Common myeloid progenitor, CD34-positive (primary cell): ENCODE measurements at places on chromosomes 11 and 22.

DNA sequence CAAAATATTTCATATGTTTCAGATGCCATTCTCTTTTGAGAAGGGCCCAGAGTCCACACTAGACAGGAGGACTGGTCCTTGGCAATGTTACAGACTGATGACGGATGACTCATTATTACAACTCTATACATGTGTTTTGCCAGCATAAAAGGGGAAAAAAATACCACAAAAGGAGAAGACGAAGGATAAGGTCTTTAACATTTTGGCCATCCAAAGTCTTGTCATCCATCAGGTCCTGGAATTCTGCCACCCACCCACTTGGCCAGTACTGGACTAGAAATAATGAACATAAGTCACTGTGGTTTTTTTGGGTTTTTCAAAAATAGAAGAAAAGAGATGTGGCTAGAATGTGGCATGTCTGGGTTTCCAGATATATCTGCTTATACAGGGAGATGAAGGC, 57.7 kb upstream of the BDNF start:
- no peak for DNase-seq

GRCh38 chr11:46271875-46272815, 5.3 kb upstream of the CREB3L1 start:
- no peak for DNase-seq

- DNase-seq = peak; percentile 43
These were observed 680.5 kb upstream of the API5 start for GRCh38 chr11:42631220-42631843.

DNA sequence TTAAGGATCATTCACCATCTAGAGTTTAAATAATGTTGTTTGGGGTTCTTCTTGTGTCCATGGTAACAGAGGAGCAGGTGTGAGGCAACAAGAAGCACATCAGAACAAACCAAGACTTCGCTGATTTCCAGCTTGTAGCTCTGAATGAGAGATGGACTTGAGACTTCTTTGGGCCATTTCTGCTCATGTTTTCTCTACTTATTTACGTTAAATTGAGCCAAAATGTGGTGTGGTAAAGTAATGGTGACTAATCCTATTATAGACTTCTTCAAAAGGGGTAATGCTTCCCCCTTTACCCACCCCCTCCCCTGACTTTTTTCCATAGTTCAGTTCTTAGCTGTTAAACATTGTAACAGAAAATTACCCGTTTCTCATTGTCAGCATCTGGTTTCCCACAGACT, 65.2 kb downstream of the CSTPP1 start:
- no peak for DNase-seq

DNA sequence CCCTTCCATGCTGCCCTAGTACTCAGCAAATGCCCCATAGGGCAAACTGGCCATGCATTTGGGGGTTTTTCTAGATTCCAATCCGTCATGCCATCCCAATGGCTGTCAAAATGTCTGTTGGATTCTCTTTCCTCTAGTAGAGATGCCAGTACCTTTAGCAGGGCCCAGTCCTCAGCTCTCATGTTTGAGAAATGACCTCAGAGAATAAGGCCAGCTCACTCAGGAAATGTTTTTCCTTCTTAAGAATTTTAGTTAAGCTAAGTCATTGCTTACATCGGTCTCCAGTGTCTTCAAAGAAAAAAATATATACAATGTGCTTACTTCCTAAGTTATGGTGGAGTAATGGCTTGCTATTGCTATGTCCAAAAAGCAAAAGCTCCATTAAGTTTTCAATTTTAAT, 14.1 kb upstream of the ALKBH3 start:
- DNase-seq = no peak

GRCh38 chr11:117822074-117823033, 2.2 kb downstream of the FXYD2 start:
- DNase-seq = no peak

DNA sequence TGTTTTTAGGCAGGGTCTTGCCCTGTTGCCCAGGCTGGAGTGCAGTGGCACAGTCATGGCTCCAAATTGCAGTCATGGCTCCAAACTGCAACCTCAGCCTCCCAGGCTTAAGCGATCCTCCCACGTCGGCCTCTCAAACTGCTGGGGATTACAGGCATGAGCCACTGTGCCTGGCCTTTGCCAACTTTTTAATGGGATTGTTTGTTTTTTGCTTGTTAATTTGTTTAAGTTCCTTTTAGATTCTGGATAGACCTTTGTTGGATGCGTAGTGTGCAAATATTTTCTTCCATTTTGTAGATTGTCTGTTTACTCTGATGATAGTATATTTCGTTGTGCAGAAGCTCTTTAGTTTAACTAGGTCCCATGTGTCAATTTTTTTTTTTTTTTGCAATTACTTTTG, 10.0 kb upstream of the SCGB1D1 start:
- no peak for DNase-seq

- peak; percentile 93 for DNase-seq
These were observed 872 bp downstream of the TMA7B start for GRCh38 chr22:39960791-39961746.

DNA sequence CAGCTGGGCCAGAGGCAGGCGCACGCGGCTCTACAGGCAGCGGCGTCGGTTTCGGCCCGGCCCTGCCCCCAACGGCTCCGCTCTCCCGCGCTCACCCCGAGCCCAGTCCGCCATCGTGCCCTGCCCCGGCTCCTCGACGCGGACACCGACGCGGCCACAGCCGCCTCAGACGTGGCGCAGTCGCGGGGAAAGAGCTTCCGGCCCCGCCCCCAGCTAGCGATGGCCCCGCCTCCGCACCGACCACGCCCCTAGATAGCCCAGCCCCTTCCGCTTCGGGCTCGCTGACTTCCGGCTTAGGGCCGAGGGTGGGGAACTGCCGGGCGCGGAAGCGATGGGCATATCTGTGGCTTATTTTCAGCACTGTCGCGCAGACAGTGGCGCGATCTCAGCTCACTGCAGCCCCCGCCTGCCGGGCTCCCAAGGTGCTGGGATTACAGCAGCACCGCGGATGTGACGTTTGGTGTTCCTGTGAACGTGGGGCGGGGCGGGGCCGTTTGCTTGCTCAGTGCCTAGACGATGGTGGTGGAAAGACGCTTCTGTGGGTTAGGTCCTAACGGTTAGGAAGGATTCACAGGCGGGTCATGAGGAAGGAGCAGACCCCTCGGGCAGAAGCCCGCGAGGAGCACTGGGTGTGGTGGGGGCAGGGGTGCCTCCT, at the start of the genes BET1L and RIC8A:
TSS of gene BET1L (minus strand) at position 192 of the 655 bp plus-strand sequence. CDS start at position 114, 78 bp downstream.
TSS of gene RIC8A (plus strand) at position 501 of the 655 bp plus-strand sequence. CDS start 1,147 bp downstream, outside the sequence.
- peak; percentile 100 for DNase-seq

GRCh38 chr22:50303848-50304527, 3.5 kb downstream of the PLXNB2 start:
- DNase-seq = peak; percentile 58

DNA sequence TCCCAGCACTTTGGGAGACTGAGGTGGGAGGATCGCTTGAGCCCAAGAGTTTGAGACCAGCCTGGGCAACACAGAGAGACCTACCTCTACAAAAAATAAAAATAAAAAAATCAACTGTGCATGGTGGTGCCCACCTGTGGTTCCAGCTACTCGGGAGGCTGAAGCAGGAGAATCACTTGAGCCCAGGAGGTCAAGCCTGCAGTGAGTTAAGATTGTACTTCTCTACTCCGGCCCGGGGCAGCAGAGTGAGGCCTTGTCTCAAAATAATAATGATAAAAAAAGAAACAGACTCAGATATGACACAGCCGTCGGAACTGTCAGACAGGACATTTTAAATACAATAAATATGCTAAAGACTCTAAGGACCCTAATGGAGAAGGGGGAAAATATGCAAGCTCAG, 18.4 kb downstream of the ASCL2 start:
- no peak for DNase-seq

- no peak for DNase-seq
These were observed 14.8 kb downstream of the ALG12 start for GRCh38 chr22:49903322-49904039.

DNA sequence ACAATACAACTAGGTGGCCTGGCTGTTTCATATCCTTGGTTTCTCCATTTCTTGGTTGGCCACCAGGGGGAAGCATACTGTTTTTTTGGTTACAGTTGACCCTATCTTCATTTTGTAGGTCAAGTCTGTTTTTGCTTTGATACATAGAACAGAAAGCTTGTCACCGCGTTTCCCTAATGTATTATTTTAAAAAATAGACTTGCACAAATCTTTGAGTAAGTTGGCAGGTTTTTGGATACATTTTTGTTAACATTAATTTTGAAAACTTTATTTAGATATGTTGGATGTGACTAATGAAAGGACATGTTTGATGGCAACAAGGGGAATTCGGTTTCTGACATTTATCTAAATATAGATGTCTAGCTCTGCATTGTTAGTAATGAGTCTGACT, 3.0 kb downstream of the NCR3LG1 start:
- peak; percentile 82 for DNase-seq

DNA sequence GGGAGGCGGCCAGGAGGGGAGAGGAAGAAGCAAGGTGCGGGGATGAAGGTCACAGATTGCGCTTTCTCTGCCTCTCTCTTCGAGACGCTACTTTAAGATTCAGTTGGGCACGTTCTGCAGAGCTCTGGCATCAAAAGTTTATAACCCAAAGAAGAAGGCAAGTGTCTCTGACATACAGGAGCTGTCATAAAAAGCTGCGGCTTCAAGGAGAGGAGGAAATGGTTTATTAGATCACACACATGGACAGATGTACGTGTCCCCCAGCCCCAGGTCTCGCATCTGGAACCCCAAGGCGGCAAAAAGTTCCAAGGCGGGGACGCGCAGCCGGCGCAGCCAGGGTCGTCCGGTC, 589.0 kb downstream of the OPCML start:
- no peak for DNase-seq

DNA sequence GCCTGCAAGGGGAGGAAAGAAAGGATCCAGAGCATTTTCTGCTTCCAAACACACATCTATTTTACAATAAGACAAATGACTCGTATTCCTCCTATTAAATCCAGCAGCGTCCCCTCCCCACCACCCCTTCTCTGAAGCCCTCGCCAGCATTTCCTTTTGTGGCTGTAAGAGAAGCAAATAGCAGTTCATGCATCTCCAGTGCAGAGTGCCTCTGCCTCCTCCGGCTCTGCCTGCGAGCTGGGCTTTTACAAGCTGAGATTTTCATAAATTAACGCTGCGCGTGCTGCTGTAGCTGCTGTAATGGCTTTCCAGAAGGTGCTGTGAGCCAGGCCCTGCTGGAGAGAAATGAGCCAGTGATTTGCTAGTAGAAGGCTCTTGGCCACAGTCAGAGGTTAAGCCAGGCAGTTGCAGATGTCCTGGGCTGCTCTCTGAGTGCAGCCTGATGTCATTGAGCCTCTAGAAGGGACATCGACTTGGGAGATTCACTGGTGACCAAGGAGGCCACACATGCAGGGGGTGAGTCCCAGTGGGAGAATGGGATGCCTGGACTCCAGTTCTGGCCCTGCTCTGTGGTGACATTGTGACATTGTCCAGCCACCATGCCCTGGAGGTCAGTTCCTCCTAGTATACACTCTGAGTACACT, 134.5 kb upstream of the NAV2 start:
- peak; percentile 70 for DNase-seq

GRCh38 chr11:109023036-109023435, 358.2 kb downstream of the DDX10 start:
- no peak for DNase-seq

DNA sequence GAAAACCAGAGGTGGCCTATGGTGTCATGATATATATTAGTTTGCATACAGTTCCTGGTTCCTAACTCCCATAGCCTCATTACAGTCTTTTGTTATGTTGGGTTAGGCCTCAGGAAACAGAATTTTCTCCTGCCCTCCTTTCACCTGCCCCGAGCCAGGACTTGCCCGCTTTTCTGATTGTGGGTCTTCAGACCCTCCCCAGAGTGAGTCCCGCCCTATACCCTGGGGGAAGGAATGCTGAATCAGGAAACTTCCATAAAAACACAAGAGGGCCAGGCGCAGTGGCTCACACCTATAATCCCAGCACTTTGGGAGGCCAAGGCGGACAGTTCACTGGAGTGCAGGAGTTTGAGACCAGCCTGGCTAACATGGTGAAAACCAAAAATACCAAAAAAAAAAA, 70.9 kb downstream of the SLC35F2 start:
- DNase-seq = no peak

- DNase-seq = no peak
These were observed 526.3 kb upstream of the LRRC4C start for GRCh38 chr11:41985799-41986198.

DNA sequence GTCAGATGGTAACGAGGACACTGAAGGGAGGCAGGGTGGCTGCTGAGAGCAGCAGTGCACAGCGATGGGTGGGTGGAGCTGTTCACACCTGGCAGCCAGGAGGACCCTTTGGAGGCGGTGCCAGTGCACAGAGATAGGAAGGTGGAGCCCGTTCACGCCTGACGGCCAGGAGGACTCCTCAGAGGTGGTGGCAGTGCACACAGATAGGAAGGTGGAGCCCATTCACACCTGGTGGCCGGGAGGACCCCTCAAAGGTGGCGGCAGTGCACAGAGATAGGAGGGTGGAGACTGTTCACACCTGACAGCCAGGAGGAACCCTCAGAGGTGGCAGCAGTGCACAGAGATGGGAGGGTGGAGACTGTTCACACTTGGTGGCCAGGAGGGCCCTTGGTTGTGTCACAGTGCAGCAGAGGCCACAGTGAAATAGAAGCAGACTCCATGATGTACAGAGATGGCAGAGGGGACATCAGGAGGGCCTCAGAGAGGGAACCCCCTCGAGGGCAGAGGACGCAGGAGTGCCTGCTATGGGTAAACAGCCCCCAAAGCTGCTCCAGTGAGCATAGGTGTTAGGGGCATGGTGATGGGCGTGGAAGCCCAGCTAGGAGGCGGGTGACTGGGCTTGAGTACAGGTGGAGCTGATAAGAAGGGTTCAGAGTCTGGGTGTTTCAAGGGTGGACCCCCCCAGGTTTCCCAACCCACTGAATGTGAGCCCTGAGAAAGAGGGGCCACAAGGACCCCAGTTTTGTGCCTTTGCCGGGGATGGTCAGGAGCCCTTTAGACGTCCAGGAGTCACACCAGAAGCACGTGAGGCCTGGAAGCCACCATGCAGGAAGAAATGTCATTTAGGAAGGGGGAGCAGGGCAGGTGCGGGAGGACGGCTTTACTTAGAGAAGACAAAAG, 566.7 kb downstream of the BRD1 start:
- no peak for DNase-seq

GRCh38 chr22:24772493-24773220, 1.9 kb downstream of the PIWIL3 start:
- no peak for DNase-seq

DNA sequence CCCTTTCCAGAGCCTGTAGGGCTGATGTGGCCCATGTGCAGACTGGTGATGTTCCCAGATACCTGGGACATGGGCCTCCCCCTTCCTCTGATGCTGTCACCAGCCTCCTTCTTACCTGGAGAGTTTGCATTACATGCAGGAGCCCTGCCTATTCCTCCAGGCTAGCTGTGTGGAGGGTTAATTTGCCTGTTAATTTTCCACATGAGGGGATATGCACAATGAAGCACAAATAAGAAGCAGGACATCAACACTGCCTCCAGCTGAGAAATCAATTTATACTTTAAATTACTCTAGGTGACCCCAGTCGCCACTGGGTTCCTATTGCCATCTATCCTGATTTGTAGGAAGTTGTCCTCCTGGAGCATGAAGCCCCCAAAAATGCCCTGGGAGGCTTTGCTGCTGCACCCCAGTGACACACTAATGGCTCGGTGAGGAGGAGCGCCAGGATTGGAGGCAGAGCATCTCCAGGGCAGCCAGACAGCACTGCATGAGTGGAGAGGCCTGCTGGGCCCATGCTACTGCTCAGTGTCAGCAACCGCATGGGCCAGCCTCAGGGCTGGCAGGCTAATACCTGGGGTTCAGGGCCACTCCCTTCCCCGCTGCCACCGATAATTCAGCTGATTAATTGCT, 101.6 kb upstream of the USP47 start:
- no peak for DNase-seq
